ENCODE measurements at places on chromosomes 16 and 17.

DNA sequence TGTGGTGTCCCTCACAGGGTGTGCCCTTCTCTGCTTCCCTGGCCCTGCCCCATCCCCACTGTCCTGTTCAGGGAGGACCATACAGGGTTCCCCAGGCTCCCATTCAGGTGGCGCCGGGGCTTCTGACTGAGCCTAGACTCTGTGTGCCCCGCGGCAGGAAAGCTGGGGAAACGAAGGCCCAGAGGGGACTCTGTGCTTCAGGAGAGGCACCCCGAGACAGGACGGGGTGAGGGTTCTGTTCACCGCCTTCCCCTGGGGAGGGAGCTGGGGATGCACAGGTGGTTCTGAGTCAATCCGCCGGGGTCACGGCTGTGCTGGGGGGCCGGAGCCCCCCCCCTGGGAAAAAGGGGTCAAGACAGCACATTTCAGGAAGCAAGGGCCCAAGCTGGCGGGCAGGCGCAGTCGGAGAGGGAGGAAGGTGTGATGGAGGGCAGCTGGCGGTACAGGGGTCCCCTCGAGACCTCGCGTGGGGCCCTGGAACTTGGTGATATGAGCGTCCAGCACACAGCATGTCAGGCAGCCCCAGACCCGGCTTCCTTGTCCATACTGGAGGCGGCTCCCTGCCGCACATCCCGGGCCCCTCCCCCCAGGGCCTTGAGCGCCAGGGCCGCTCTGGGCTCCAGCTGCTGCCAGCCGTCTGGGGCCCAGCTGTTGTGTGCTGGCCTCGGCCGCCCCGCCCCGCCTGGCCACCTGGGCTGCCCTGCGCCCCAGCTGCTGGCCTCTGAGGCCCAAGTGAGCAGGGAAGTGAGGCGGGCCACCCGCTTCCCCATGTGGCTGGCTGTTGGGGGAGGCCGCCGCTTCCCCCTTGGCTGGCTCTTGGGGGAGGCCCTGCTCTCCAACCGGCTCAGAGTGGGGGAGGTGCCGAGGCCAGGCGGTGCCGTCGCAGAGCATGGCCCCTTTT lies 5.6 kb upstream of the NOTUM start:
- no peak for DNase-seq

DNA sequence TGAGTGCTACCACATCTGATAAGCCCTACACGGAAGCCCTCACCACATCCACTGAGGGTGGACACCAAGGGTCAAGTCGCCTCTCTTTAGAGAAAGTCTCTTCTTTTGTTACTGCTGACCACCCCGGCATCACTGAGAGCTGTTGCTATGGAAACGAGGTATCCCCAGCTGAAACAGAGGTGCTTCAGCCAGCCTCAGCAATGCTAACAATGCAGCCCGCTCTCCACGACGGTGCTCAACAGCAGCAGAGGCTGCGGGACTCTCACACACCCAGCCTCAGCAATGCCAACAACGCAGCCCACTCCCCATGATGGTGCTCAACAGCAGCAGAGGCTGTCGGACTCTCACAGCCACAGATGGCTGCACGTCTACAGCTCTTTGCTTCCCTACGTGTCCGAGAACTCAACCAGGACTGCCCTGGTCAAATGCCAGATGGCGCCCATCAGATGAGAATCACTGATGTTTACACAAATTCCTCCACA lies 41.4 kb downstream of the VPS53 start:
- no peak for DNase-seq

DNA sequence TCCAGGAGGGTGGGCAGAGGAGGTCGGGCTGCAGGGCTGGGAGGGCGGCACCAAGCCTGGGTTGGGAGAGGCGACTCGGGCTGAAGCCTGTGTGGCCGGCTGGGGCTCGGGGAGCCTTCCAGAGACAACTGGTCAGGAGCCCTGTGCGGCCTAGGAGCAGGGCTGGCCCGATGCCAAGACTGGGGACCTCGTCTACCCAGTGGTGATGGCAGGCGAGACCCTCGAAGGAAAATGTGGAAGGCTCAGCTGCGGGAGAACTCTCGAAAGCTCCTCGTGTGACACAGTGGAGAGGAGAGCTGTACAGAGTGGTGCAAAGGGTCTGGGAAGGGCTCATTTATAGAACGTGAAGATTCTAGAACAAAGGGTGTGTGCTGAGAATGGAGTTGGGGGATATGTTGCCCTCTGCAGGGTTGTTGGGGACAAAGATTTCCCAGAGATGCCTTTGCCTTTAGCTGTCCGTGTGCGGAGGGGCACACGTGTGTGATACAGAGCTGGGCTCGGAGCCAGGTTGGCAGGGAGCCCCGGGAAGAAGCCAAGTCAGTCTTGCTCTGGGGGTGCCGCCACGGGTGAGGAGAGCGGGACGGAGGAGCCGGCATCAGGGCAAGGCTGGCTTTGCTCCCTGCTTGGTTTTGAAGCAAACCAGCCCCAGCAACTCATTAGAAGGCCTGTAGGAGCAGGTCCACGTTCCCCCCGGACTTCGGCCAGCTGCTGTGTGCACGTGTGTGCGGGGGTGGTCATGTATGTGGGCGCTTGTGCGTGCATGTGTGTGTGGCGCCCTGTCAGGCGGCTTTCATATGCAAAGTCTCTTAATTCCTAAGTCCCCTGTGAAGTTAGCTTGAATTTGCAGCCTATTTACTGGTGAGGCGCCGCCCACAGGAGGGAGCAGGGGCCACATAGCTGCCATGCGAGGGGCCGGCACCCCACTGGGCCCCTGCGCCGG lies 132.4 kb upstream of the CHMP6 start:
- no peak for DNase-seq

GRCh38 chr16:4208341-4208751 lies 33.5 kb downstream of the SRL start:
- no peak for DNase-seq
